ENCODE measurements at places on chromosomes 4 and X.

GRCh38 chr4:2186133-2186864 is 55.6 kb downstream of the HAUS3 start:
- no peak for DNase-seq

DNA sequence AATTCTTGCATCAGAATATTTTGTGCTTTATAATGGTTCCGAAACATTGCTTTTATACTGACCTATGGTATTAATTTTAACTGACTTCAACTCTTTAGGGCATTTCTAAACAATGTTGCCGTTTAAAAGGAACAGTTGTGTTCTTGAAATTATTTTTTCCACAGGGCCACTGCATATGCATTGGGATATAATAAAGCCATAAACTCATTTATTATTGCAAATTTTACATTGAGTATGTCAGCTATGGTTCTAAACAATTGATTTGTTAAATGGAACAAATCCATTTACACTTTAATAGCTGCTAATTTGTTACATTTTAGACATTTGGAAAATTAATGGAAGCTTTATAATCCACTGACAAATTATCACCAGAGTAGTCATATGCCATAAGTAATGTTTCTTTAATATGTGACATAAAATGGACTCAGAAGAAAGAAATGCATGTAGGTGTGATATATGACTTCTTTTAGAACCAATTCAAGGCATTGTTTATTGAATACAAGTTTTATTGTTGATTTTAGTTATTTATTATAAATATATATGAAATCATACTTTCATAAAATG is 553.3 kb downstream of the TLL1 start:
- no peak for DNase-seq

DNA sequence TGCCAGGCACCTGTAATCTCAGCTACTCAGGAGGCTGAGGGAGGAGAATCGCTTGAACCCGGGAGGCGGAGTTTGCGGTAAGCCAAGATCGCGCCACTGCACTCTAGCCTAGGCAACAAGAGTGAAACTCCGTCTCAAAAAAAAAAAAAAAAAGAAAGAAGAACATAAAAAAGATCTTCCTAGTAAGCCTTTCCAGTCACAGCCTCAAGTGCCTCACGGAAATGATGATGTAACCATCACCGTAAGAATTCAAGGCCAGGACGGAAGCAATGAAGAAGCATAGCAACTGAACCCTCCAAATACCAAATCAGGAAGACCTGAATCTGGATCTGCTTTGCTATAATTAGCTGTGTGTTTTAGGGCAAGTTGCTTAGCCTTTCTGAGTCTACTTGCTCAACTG is 28.8 kb downstream of the RBM47 start:
- no peak for DNase-seq

DNA sequence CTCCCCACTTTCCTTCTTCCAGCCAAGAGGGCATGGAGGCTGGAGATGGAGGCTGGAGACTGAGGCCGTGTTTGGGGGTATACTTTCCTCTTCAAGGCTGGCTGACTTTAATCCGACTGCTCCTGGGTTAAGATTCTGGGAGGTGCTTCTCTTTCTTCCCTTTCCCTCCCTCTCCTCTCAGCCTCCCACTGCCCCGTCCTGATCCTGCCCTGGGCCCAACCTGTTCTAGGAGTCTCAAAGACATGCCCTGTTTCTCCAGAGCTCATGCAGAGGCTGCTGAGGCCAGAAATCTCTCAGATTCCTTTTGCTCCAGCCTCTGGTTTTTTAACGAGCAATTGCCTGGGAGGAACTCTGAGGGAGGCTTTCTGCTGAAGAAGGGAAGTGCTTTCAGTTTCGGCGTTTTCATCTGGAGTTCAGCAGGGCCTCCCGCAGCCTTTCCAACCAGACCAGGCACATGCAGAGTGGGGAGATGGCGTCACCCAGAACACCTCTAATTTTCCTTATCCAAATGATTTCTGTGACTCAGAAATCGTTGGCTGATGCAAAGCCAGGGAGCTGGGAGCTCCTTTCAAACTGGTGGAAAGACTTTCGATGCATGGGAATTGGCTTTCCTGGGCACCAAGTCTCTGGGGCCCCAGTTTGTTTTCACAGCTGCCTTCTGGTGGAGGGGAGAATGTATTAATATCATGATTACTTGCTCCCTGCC is 34.5 kb upstream of the FAM9C start:
- DNase-seq: no peak

GRCh38 chrX:115459883-115460880 is 100.8 kb upstream of the PLS3 start:
- no peak for DNase-seq

DNA sequence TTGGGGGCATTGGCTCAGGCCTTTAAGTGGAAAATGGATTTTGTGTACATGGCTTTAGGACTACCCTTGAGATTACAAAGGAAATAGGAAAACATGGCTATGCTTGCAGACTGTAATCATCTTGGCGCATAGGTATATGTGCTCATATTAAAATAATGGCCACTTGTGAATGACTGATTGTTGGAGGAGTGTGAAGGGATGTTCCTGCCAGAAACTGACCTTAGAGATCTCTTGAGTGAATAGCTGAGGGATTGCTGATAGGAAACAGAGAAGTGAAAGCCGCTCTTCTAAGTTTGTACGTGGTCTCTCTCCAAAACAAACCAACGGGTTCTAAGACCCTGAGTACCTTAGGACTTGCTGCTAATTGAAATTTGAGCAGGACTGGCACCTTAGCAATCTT is 186.0 kb downstream of the MGST2 start:
- no peak for DNase-seq

DNA sequence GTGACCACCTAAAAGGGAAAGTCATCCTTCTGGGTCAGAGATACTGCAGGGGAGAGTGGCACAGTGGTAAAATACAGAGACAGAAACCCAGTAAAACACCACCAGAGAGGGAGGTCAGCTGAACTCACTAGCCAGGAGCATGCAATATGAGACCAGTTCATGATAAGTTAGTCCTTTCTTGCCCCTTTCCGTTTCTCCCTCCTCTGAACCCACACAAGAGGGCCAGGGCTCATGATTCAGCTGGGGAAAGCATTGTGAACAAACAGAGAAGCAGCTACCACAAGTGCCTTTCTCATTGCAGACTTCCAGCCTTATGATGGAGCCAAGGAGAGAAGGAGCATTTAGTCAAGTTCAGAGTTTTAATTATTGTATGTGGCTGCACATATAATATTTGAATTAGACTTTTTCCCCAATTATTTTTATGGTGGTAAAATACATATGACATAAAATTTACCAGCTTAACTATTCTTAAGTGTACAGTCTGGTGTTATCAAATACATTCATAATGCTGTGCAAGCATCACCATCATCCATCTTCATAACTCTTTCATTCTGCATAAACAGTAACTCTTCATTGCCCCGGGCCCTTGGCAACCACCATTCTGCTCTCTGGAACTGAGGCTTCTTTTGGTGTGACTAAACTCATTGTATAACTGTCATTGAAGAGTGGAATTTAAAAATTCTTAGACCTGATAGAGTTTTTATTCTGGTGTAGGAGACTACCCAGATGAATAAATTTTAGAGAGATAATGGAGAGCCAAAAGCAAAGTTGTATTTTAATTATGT is 114.6 kb downstream of the DDIT4L start:
- DNase-seq: no peak

DNA sequence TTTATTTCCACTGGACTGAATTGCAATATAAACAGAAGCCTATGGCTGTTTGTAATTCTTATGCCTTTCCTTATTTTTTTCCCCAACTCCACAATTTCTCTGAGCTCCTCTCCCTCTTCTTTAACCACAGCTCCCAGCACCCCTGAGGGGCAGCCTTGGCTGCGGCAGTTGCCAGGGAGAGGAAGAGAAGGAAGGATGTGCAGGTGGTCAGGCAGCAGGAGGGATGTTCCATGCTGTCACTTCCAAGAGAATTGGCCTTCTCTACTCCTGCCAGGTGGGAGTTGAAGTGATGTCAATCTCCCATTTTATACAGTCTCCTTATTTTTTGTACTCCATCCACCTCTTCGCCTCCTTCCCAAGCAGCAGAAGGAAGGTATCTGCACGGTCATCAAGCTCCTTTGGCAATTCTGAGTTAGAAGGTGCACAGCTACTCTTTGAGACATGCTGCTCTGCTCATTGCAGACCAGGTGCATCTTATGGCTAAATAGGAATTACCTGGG is 343.3 kb upstream of the RPS6KA3 start:
- DNase-seq: no peak

- no peak for DNase-seq
These were observed 41.6 kb upstream of the PPARGC1A start for GRCh38 chr4:23931489-23931830.

- no peak for DNase-seq
These were observed 38.8 kb downstream of the EFNB1 start for GRCh38 chrX:68867458-68868112.

- DNase-seq: no peak
These were observed 45.7 kb upstream of the AGA start for GRCh38 chr4:177487977-177488376.

DNA sequence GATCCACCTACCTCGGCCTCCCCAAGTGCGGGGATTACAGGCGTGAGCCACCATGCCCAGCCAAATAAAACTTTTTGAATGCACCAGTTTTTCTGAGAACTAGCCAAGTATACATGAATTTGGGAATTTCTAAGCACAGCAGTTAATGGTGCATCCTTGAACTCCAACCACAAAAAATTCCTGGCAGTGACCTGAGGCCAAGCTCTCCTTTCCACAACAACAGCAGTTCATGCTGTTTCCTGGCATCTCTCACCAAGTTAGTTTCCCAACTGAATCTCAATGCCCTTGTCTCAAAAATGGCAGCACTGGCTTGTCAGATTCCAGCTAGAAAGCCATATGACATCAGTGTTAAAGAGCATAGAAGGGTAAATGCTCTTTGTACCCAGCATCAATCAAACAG is 15.9 kb upstream of the XKRX start:
- DNase-seq: no peak

GRCh38 chr4:169039251-169039954 is 29.3 kb upstream of the CBR4 start:
- no peak for DNase-seq

DNA sequence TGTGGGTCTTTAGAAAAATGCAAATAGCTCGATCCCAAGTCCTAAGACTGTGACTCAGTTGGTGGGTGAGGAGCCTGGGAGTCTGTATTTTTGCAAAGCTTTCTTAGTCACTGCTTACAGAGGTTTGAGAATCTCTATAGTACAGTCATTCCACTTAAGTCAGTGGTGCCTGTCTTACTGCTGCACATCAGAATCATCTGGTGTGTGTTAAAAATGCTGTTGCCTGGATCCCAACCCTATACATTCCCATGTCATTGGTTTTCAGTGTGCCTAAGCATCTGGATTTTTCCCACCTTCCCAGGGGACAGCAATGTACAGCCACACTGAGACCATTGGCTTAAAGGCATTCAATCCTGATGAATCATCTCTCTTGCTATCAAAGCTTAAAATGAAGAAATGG is 21.0 kb upstream of the GEMIN8 start:
- DNase-seq: no peak

DNA sequence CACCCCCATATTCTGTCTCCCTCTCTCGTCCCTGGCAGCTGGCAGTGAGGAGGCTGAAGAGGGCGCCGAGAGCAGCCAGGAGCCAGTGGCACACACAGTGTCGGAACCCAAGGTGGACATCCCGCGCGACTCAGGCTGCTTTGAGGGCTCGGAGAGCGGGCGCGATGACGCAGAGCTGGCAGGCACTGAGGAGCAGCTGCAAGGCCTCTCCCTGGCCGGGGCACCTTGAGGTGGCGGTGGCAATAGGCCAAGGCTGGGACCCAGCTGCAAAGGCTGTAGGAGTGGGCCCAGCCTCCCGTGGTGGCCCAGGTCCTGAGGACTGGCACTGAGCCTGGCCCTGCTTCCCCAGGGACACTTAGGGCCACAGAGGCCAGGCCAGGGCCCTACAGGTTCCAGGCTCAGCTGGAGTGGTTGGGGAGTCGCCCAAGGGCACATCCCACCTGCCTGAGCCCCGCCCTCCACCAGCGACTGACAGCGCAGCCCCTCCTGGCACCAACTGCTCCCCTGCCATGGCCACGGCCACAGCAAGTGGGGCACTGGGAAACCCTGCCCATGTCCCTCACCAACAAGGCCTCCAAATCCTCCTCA is 13.9 kb downstream of the SASH3 start:
- no peak for DNase-seq

GRCh38 chr4:136103616-136104015 is 1428.7 kb downstream of the PCDH18 start:
- DNase-seq: no peak

- no peak for DNase-seq
These were observed 158.5 kb downstream of the DHRSX start for GRCh38 chrX:2342281-2342688.

DNA sequence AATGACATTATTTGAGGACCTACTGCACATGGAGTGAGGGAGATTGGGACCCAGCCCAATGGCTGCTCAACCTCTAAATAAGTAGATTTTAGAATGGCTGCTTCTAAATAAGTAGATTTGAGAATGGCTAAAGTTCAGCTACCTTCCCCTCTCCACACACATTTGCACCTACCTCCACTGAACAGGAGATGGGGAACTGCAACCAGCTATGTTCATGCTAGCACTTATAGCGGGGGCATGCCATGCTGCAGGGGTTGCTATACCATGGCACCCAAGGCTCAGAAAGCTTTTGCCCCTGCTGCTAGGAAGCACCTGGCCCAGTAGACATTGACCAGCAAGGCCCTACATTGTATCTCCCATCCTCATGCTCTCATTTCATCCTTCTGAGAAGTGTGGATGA is 70.2 kb upstream of the MAOA start:
- no peak for DNase-seq

DNA sequence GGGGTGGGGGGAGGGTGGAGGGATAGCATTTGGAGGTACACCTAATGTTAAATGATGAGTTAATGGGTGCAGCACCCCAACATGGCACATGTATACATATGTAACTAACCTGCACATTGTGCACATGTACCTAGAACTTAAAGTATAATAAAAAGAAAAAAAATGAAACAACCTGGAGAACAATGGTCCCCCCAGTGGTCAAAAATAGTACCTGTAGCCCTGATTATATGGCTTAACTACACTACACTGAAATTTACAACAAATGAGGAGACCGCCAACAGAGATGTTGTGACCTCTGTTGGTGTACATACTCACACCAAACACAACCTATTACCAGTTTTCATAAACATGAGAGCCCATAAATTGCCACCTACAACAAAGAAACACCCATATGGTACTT is 7.3 kb upstream of the MAGEE1 start:
- no peak for DNase-seq

DNA sequence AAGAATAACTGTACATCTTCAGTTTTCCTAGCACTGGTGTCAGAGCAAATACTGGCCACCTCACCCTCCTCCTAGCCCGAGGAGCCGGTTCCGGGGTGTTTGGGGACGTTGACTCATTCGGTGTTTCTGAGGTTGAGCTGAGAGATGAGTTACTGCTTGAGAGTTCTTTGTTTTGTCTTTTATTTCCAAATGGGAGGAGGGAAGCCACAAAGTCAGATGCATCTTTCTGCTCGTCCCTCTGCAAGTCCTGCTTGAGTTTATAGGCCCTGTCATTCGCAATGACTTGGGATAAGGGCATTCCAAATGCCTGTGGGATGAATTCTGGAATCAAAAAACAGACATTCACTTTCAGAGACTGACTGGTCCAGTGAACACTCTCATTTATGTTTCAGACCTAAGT is 77.5 kb downstream of the HCCS start:
- no peak for DNase-seq
